ENCODE measurements at places on chromosomes 3 and 15. TPM values are rescaled to one million over a fixed set of nuclear protein-coding genes. Genes with fewer than 3 reads are reported as not detected.

- no peaks in the 10 kb centered on the region for H3K36me3 ChIP-seq
- H3K27ac ChIP-seq: no peak overlapping the region
- H3K4me1 ChIP-seq: no peaks in the 10 kb centered on the region
Observed at GRCh38 chr3:70090322-70090913, 90.9 kb downstream of the SAMMSON start.

Gene SLC15A2
- total RNA-seq: 1.4 TPM

Gene MAP1A
- 24.3 TPM for total RNA-seq

GRCh38 chr15:67468416-67468815 is 52.5 kb upstream of the C15orf61 start:
- H3K4me3 ChIP-seq: no peak overlapping the region
- H3K27ac ChIP-seq: no peak overlapping the region
- H3K4me1 ChIP-seq: no peaks in the 10 kb centered on the region
- DNase-seq: no peak
- no peaks in the 10 kb centered on the region for H3K36me3 ChIP-seq
- no peaks in the 10 kb centered on the region for H3K27me3 ChIP-seq

DNA sequence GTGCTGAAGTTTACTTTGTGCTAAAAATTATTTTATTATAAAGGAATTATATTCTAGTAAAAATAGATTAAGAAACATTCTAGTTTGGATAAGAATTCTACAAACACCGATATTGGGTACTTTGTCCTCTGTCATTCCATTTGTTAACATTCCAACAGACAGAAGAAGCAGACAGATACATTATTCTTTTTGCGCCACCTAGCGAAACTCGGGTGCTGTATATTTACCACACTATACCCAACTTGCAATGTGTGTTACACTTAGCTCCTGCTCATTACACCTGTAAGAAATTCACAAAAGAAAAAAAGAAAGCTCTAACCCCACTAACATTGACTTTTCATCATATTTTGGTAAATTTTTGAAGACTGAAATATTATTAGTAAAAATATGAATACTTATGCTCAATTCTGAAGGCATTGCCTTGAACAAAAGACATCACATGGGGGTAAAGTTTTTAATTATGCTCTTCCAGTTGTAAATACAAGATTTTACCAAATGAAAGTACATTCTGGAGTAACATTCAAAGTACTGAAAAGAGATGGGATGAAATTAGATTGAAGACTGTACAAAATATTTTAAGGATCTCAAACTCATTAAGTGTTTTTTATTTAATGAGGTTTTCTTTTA is 136.5 kb upstream of the MLF1 start:
- H3K4me1 ChIP-seq: no peaks in the 10 kb centered on the region
- no peaks in the 10 kb centered on the region for H3K36me3 ChIP-seq
- no peak overlapping the region for H3K27ac ChIP-seq
- no peaks in the 10 kb centered on the region for H3K27me3 ChIP-seq
- peak; percentile 54 for DNase-seq

GRCh38 chr3:41853540-41854196 is 108.2 kb downstream of the ULK4 start:
- H3K27me3 ChIP-seq: no peaks in the 10 kb centered on the region
- H3K27ac ChIP-seq: no peak overlapping the region
- no peak overlapping the region for H3K4me3 ChIP-seq
- H3K4me1 ChIP-seq: no peaks in the 10 kb centered on the region
- DNase-seq: no peak

Gene AQP9
- total RNA-seq: not detected

- no peak overlapping the region for H3K4me3 ChIP-seq
- H3K4me1 ChIP-seq: peaks cover 4% of the 10 kb centered on the region
Observed at GRCh38 chr3:49900491-49901153, 3.1 kb downstream of the MST1R start.

DNA sequence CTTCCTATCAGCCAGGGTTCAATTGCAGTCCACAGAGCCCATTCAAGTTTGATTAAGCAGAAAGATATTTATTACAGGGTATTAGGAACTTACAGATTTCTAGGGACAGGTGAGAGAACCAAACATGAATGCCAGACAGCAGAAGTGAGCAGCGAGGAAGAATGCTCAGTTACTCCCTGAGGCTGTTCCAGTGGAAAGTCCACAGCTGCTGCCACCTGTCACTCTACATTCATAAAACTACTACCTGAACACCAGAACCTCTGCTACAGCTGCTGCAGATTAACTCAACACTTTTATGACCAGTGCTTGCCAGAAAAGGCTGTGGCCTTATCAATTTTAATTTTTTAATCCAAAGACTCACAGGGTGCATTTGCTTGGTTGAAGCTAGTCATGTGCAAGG is 325.4 kb upstream of the ONECUT1 start:
- no peak overlapping the region for H3K4me3 ChIP-seq
- no peak overlapping the region for H3K27ac ChIP-seq
- no peaks in the 10 kb centered on the region for H3K36me3 ChIP-seq

DNA sequence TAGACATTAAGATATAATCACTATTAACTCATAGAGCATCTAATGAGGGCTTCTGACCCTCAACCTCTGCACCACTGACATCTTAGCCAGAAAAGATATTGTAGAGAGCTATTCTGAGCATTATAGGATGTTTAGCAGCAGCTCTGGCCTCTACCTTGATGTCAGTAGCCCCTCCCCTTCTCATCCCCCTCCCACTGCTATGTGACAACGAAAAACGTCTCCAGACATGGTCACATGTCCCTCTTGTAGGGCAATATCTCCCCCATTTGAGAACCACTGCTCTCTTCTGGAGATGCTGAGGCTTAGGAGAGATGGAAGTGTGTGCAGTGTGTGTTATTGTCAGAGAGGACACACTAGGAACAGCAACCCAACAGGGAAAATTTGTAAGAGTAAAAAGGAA is 242.3 kb downstream of the FEZF2 start:
- H3K4me1 ChIP-seq: peaks cover 16% of the 10 kb centered on the region
- no peak for DNase-seq
